NCI-H1417 treated with DMSO at 0.1 percent for 48 hours (cell line): ENCODE measurements at places on chromosomes 2 and 18.

- no peak for DNase-seq
These were observed 90.4 kb downstream of the GULP1 start for GRCh38 chr2:188382107-188382506.

DNA sequence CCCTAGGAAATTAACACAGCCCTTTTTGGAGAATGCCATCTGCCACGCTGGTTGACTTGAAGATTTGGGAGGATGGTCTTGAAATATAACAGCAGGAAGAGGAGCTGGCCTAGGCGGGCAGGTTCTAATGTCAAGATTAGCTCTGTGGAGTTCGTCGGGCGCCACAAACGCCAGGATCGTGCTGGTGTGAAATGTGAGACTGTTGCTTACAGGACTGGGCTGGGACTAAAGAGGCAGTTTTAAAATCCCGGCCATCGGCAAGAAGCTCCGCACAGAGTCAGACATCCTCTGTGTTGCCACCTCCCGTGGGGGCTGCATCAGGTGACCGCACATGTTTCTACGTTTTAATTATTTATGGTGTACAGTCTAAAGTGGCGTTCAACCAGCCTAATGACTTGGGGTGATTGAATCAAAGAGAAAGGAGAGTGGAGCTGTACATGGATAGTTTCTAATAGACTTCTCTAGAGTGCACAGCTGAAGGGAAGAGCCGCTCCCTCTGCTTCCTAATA lies 99.4 kb upstream of the BCL11A start:
- DNase-seq = no peak

- peak; percentile 36 for DNase-seq
These were observed 170.7 kb downstream of the ADCYAP1 start for GRCh38 chr18:1075322-1075721.

- no peak for DNase-seq
These were observed 89.7 kb upstream of the SH3BP4 start for GRCh38 chr2:234861841-234862735.

DNA sequence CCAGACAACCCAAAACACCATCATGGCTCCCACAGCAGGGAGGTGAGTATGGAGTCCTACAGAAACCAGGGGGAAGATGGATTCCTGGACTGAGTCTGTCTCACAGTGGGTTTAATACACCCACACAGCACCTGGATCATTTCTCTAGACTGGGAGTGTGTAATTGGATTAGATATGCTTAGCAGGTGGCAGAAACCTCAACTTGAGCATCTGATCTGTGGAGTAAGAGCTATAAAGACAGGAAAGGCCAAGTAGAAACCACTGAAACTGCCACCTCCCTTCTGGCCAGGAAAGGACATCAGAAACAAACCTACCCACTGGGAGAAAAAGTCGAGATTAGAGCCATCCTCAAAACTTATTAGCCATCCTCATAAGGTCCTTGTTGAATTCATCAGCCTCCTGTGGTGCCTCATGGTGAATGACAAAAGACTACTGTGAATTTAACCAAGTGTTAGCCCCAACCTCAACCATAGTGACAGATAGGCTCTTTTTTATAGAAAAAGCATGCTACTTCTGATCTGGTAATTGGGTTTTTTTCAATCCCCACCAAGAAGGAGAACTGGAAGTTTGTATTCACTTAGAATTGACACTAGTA lies 28.1 kb upstream of the CHST9 start:
- DNase-seq = no peak

GRCh38 chr18:6382963-6383362 lies 31.7 kb downstream of the L3MBTL4 start:
- DNase-seq = no peak

GRCh38 chr2:109616184-109616583 lies 2.0 kb downstream of the SOWAHC start:
- no peak for DNase-seq

- no peak for DNase-seq
These were observed 21.4 kb downstream of the AP1S3 start for GRCh38 chr2:223815884-223816570.

- DNase-seq = no peak
These were observed 93.1 kb downstream of the GYPC start for GRCh38 chr2:126748929-126749518.

GRCh38 chr18:25560369-25560768 lies 208.4 kb upstream of the ZNF521 start:
- DNase-seq = no peak
